NCI-H2029 treated with DMSO at 0.1 percent for 48 hours (cell line): ENCODE measurements at places on chromosomes 4 and X.

DNA sequence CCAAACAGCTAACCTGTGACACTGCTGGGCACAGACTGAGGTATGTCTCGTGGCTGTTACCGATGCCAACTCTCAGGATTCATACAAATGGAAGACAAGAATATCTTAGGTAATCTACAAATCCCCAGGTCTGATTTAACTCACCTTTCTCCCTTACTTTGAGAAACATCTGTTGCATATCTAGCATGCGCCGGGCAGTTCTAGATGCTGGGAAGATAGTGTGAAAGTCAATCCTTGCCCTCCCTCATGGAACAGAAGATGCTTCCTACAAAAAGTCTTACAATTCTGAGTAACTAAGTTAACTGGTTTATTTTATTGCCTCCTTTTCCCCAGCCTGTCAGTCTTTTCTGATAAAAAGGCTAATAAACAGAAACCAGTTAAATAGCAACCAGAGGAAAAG is 212.2 kb upstream of the FAT1 start:
- DNase-seq = no peak

- no peak for DNase-seq
These were observed 35.4 kb upstream of the BCLAF3 start for GRCh38 chrX:20026278-20026677.

GRCh38 chrX:153598541-153599191 is at the start of gene CCNQ:
TSS of gene CCNQ (minus strand) at chrX:153599139. CDS start at chrX:153599073, 66 bp downstream.
- DNase-seq = no peak

GRCh38 chr4:86043755-86044592 is 315.9 kb downstream of the MAPK10 start:
- DNase-seq = peak; percentile 57

DNA sequence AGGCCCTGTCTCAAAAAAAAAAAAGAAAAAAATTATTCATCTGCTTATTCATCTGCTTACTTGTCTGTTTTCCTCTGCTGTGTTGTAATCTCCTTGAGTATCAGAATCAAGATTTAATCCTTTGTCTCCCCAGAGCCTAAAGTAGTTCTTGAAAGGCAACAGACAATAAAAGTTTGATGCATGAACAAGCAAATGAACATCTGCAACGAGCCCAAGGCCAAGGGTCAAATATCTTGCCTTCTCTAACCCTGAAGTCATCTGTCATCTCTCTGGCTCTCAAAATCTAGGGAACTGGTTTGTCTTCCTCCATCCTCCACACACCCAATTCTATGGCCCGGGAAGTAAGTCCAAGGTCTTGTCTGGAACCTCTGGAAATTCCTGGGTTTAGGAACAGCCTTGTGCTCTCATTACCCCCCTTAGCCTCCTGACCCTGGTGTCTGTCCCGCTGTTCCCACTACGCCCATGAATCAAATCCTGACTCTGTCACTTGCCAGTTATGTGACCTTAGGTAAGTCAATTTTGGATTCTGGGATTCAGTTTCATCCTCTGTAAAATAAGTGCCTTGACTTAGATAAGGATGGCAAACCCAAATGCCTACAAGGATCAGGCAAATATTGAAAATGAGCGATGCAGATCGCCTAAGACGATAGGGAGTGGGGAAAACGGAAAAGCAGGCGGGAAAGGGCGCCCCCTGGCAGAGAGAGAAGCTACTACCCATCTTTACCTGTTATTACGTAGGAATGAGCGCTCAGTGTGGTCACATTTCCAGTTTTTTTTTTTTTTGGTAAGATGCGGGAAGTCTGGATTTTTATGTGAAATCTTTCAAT is 102.7 kb upstream of the DHX15 start:
- peak; percentile 16 for DNase-seq

DNA sequence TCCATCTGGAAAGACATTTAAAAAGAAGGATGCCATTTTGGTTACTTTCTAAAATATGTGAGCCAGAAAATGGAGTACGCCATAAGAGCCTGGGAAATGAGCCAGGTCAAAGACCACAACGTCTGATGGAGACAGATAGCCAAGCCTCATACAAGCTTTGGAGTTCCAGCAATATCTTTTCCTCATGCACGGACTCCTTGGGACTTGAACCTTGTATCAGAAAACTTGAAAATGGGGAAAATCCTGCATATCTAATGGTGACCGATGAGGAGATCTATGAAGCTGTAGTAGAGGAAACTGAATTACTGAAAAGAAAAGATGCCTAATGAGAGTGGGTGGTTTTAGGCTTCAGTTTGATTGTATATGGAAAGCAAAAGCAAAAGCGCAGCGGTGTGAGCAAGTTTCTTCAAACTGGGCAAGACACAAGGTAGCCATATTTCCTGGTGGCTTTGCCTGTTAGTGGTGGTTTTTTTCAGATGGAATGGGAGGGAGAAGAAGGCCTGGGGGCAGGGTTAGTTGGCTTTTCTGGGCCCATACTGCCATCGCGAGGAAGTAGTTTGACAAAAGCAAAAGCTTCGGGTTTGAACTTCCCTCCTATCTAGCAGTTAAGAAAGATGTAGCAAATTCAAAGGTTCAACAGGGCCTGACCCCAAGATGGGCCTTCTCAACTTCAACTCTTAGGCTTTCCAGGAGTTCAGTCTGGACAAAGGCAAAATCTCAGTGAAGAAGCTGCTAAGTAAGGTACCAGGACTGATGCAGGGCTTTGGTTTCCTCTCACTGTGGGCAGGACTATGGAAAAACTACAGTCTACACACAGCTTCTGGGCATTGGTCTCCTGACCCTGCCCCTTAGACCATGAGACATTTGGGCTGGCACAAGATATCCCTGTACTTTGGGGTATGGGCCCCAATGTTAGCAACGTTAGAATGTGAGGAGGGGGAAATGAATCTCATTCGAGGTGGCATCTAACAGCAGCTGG is 210.0 kb upstream of the STK26 start:
- DNase-seq = no peak

GRCh38 chr4:148430854-148431253 is 11.4 kb downstream of the NR3C2 start:
- no peak for DNase-seq

DNA sequence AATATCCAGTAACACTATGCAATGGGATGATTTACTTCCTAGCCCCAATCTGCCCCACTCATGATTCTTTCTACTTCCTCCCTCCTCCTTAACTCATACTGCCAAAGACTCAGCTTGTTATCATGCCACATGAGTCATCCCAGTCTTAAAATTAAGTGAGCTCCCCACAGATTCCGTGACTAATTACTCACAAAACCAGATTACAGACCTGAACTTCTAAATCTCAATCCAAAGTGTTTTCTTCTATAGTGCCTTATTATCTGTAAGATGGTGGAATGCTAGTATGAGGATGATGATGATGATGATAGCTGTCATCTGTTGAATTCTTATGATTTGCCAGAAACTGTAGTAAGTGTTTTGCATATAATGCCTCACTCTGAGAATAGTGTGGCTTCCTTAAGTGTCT is 27.7 kb upstream of the GPC3 start:
- no peak for DNase-seq

GRCh38 chrX:49067285-49068120 is 6.3 kb downstream of the PRAF2 start:
- no peak for DNase-seq

DNA sequence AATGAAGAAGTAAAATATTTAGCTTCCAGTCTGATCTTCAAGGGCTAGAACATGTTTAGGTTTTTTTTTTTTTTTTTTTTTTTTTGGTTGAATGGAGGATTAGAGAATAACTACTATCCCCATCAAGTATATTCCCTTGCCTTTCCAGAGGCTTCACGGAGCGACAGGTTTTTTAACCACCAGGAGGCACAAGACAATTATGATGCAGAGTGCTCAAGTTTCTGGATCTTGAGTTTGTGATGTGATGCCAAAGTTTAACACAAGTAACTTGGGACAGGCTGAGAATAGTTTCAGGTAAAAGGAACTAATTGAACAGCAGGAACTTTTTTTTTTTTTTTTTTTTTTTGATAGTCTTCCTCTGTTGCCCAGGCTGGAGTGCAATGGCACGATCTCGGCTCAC is 30.3 kb downstream of the CCNI start:
- no peak for DNase-seq

GRCh38 chrX:38805432-38806389 is 4.5 kb downstream of the MID1IP1 start:
- peak; percentile 45 for DNase-seq

DNA sequence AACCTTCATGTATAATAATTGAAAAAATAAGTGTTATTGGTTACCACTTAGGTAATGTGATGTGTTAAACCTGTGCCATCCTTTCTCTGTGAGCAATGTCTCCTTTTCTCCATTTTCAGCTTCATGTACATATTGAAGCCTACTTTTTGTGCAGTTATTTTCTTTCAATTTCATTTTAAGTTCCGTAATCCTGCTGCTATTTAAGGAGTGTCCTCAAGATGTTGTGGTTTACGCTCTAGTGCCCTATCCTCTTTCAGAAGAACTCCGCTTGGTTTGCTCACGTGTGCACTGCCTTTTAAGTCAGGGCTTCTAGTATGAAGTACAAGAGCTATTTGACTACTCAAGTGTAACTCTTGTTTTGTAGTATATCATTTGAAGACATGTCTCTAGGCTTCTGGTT is 2253.2 kb upstream of the TENM3 start:
- no peak for DNase-seq

DNA sequence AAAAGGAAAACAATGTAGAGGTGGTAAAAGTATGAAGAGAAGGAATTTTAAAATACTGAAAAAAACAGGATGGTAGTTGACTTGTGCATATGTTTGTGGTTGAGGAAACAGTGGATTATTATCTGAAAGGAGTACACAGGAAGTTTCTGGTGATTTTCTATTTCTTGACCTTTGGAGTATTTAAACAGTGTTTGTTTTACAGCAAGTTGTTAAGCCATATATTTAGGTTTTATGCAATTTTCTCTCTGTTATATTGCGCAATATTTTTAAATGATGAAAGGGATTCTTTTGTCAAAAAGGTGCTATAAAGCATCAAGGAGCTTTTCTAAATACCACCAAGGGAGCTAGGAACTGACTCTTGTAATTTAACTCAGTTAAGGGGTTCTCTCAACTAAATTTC is 343.1 kb upstream of the MAOA start:
- DNase-seq = no peak

- no peak for DNase-seq
These were observed 2.7 kb upstream of the ASB5 start for GRCh38 chr4:176271749-176272148.

GRCh38 chrX:7996414-7996813 is 69.2 kb upstream of the PNPLA4 start:
- no peak for DNase-seq

DNA sequence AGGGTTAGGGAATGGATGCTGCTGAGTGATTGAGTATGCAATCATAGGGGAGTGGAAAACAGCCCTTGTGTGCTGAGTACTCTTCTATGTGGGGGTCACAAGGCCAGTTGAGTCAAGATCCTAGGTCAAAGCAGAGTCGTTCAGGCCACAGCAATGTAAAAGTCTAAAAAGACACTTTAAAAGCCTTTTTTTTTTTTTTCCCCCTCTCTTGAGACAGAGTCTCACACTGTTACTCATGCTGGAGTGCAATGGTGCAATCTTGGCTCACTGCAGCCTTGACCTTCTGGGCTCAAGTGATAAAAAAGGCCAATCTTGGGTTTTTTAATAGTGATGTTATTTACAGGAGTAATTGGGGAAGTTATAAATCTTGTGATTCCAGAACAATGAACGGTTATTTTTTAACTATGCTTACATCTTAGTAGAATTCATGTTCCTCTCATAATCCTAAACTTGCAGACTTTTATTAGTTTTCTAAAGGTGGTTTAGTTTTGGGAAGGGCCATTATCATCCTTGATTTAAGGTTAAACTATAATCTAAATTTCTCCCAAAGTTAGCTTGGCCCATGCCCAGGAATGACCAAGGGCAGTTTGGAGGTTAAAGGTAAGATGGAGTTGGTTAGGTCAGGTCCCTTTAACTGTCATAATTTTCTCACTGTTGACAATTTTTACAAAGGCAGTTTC is 82.2 kb upstream of the BMP2K start:
- no peak for DNase-seq
